ENCODE measurements at places on chromosomes 1 and 21. TPM values are rescaled to one million over a fixed set of nuclear protein-coding genes. Genes with fewer than 3 reads are reported as not detected.

The KRTAP19-1 gene
- not detected for polyA plus RNA-seq

The TRIM45 gene
- 12.3 TPM for polyA plus RNA-seq

The AMY2A gene
- 0.63 TPM for polyA plus RNA-seq

The OR6N1 gene
- polyA plus RNA-seq, result not detected

The FAM131C gene
- 0.42 TPM for polyA plus RNA-seq

The IQGAP3 gene
- 5.6 TPM for polyA plus RNA-seq

The TTC13 gene
- polyA plus RNA-seq, result 7.5 TPM

The SPOCD1 gene
- polyA plus RNA-seq, result 22.0 TPM

The OR2T27 gene
- polyA plus RNA-seq, result not detected

The C1orf87 gene
- 31.5 TPM for polyA plus RNA-seq

The CLCN6 gene
- 47.9 TPM for polyA plus RNA-seq

The PLD5 gene
- polyA plus RNA-seq, result 1.7 TPM

The ASPM gene
- 1.6 TPM for polyA plus RNA-seq

The PLPP3 gene
- 82.0 TPM for polyA plus RNA-seq

The IGSF9 gene
- 7.9 TPM for polyA plus RNA-seq

The CD1E gene
- polyA plus RNA-seq, result 1.8 TPM

The KCNE1 gene
- polyA plus RNA-seq, result 7.3 TPM

The CBS gene
- polyA plus RNA-seq, result 5.4 TPM

The BRINP3 gene
- 10.6 TPM for polyA plus RNA-seq

The CHAF1B gene
- 6.5 TPM for polyA plus RNA-seq

The GPR137B gene
- 8.4 TPM for polyA plus RNA-seq

The RGL1 gene
- 34.3 TPM for polyA plus RNA-seq

The IGFN1 gene
- 8.2 TPM for polyA plus RNA-seq

The CLCNKA gene
- polyA plus RNA-seq, result 9.9 TPM
